ENCODE measurements at places on chromosomes 11 and 22.

- no peak for DNase-seq
Observed at GRCh38 chr22:41418717-41419116, 27.9 kb downstream of the TOB2 start.

- DNase-seq = no peak
Observed at GRCh38 chr11:1193326-1194230, 29.3 kb upstream of the MUC5B start.

DNA sequence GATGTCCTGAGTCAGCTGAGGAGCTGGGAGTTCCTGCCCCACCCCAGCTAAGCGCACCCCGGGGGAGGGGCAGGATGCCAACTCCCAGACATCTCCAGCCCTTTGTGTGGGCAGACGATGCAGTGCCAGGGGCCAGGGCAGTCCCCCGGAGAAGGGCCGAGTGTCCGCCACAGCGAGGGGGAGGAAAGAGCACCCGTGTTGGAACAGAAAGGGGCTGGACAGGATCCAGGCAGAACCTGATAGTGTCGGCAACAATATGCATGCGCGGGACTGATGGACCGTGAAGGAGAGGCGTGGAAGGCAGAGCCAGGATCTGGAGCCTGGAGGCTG lies 1434.7 kb downstream of the BRD1 start:
- DNase-seq = no peak

DNA sequence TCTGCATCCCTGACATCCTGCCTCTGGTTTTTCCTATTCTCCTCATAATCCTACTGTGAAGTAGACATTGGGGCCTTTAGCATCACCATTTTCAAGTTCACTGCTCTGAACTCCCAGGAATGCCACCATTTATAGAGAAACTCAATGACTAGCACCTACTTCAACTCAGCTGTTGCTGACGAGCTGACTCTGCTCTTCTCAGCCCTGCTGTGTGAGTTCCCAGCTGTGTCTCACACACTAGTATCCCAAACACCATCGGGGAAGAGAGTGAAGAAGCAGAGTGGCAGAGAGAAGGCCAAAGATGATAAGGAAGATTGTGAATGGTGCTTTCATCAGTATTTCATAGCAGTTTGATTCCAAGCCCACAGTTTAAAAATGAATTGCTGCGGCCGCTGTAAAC lies 71.9 kb downstream of the PLEKHA7 start:
- DNase-seq = no peak

- DNase-seq = no peak
Observed at GRCh38 chr11:70341881-70342429, 56.4 kb upstream of the CTTN start.

DNA sequence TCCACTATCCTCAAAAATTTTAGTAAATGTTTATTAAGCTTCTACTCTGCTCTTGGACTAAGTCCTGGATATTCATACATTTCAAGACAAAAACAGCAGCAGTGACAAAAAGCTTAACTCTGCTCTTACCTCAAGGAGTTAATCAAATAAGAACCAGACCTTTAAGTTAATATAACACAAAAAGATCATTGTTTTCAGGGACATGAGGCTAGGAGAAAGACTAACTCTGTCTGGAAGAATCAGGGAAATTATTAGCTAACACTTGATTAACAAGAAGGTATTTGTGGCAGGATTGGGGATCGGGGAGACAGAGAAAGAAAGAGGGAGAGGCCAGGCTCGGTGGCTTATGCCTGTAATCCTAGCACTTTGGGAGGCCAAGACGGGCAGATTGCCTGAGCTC lies 74.4 kb downstream of the PPP2R1B start:
- no peak for DNase-seq

GRCh38 chr11:121474680-121475079 lies 21.9 kb upstream of the SORL1-AS1 start:
- no peak for DNase-seq

DNA sequence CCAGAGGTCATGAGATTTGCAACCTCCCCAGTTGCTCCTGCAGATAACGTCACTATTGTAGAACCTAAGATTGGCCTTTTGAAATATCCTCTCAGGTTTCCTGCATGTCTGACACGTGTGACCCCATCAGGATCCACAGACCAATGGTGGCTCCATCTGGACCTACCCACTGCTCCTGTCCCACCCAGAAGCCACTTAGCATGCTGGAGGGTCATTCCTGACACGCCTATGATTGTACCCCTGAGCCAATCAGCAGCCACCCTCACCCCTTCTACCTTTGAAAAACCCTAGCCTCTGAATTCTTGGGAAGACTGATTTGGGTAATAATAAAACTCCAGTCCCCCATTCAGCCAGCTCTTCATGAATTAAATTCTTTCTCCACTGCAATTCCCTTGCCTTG lies 20.1 kb upstream of the NARS2 start:
- no peak for DNase-seq

DNA sequence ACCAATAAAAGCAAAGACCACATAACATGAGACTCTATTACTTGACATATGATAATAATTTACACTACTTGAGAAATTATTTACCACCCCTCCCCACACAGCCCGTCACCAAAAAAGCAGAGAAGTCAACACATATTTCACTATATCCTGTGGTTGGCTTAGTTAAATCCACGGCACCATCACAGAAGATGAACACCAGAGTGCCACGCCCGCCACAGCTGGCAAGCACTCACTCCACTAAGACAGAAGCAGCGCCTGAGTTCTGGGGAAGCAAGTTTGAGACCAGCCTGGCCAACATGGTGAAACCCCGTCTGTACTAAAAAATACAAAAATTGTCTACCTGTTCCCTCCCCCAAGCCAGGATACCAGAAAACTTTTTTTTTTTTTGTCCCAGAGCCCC lies 53.1 kb downstream of the PACSIN2 start:
- DNase-seq = no peak

- DNase-seq = no peak
Observed at GRCh38 chr11:47843361-47844055, 4.6 kb downstream of the NUP160 start.

Data from right hindlimb (tissue), 1 donor.